Activated CD8-positive, alpha-beta memory T cell treated with anti-CD3 and anti-CD28 coated beads for 4 hours (primary cell): ENCODE measurements at places on chromosomes 16 and 17.

DNA sequence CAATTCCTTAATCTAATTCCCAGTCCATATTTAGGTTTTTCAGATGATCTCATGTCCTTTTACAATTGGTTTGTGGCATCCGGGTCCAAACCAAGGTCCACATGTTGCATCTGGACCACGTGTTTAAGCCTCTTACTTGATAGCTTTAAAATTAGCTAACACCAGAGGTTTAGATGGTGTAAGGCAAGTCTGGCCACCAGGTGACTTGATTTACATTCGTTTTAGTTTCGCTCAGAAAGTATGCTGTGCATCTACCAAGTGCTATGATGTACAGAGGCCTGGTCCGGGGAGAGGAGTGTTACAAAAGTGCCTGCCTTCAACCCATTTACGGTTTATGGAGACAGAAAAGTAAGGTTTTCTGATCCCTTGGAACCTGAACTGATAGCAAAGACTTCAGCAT lies 878 bp upstream of the DNAJA2 start:
- no peak for DNase-seq

GRCh38 chr17:33240362-33240761 lies 52.7 kb downstream of the ASIC2 start:
- DNase-seq, result no peak

- no peak for DNase-seq
These were observed 68.1 kb upstream of the IRX5 start for GRCh38 chr16:54862529-54862928.

DNA sequence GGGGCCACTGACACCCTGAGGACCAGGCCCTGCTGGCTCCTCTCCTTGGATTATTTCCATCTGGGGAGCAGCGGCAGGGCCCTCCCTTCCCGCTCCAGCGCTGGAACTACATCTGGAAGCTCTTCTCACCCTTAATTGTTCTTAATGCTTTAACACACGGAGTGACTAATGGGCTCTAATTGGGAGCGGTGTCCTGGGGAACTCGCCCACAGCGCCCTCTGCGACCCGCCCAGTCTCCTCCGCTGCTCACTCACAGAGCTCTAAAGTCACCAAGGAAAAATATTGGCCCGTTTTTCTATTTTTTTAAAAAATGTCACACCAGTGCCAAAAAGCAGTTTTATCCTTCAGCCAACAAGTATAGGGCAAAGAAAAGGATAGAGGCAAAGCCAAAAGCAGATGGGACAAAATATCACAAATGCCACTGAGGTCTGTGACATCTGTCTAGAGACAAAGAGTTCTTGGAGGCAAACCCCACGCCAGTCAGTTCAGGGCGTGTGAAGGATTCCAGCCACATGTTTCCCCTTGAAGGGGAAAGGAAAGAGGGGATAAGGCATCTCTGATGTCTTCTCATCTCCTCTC lies 134.7 kb downstream of the RBFOX3 start:
- DNase-seq, result no peak

- no peak for DNase-seq
These were observed 250.1 kb downstream of the SEC14L1 start for GRCh38 chr17:77390870-77391269.

GRCh38 chr17:40779181-40779909 lies 3.0 kb downstream of the KRT27 start:
- DNase-seq, result no peak

DNA sequence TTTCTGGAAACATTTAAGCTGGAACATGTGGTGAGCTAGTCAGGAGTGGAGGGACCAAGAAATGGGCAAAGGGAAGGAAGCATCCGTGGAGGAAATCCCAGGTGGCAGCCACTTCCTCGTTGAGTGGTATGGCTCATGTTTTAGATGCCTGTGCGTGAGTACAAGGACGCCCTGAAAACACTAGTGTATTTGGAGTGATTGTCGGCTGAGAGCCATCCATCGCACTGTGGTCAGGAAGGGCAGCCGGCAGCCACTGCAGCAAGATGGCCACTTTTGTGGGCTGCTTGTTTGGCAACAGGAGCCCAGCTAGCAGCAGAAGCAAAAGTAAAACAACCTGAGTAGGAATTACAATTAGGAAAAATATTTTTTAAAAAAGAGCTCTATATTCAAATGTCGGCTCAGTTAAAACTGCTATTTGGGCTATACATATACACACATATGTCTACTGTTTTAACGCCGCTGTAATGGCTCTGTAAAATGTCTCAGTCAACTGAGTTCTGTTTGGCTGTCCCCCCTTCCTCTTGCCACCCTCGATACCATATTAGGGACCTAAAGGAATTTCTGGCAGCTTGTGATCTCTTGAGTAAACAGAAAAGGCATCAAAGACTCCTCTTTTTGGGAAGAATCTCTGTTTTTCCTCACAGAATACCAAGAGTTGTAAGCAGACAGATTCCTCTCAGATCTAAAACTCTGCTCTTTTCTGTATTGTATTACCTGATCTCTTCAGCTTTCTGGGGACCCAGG lies 39.2 kb downstream of the BRD7 start:
- no peak for DNase-seq

GRCh38 chr17:68398691-68399637 lies 58.3 kb downstream of the WIPI1 start:
- DNase-seq, result no peak

GRCh38 chr17:17351901-17352781 lies 49.0 kb downstream of the NT5M start:
- DNase-seq, result no peak

DNA sequence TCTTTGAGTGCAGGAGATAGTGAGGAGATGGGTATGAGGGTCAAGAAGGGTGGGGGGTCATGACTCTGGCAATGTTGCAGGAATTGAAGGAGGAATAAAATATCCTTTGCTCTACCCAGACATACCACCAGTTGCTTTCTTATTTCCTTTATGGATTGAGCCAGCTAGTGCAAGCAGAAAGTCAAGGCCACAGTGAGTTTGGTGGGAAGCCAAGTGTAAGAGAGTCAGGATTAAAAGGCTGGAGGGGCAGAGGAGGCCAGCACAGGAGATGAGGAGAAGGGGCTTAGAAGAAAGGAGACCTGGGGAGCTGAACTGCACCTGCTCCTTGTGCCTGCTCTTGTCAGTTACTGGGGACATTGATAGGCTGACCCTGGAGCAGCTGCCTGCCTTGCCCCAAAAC lies 16.1 kb downstream of the PIRT start:
- no peak for DNase-seq

DNA sequence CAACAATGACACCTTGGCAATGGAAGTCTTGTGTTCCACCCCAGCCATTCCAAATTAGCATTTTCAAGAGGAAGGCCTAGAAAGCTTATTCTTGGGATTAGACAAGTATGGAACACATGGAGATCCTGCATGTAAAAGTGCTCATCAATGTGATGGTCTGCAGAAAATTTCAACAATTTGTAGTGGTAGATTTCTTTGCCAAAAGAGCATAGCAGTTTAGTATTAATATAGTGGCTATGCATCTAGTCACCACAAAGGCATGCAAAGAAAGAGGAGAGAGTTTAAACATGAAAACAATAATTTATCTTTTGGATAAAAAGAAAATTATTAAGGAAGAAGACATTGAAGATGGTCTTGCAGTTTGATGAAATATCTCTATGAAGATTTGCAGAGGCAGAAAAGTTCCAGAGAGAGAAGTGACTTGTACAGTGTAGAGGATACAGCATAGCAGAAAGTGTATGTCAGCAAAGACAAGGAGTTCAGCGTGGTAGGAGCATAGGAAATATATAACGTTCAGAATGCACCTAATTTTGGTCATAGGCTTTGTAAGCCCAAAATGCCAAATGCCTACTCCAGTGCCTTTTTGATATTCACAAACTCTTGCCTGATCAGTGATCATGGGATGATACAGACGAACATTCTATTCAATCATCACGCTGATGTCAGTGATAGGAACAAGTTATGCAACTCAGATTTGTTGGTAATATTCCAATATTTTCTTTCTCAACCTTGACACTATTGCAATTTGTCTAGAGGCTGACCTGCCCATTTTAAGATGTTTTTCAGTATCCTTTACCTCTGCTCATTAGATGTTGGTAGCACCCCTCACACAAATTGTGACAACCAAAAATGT lies 727.9 kb upstream of the SOX9 start:
- no peak for DNase-seq

- no peak for DNase-seq
These were observed 252.5 kb downstream of the SEC14L1 start for GRCh38 chr17:77393274-77393600.

DNA sequence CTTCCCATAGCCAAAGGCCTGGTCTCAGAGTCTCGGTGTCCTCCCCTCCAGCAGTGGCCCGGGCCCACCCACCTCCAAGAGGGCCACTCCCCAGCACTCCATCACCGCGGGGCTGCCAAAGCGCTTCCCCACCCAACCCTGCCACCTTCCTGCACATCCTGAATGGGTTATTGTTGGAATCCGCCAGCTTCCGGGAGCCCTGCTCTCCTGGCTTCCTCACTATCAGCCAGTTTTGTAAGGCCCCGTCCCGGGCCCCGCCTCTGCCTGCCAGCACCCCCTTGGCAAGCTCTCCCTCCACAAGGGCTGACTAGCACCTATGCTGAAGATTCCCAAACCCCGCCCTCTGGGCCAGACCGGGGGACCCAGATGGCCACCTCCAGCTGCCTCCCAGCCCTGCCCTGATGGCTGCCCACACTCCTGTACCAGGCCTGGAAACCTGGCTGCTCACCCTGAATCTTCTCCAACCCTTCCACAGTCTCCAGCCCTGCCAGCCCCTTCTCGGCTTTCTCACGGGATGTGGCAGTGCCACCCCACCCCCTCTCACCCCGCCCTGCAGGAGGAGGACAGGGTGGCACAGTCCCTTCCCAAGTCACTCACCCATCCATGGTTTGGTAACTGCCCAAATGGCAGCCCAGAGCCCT lies 14.4 kb downstream of the MYBBP1A start:
- DNase-seq, result no peak

DNA sequence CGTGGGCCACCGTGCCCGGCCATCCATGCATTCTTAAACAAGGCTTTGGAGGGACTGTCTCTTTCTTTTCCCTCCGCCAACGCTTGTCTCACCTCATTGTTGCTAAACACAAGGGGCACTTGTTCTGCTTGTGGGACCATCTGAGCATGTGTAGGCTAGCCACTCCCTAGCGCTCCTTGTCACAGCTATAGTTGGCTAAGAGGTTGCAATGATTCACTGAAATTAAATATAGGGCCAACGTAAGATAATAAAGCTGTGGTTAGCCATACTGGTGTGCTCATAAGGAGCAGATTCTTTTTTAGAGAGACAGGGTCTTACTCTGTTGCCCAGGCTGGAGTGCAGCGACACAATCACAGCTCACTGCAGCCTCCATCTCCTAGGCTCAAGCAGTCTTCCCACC lies 41.2 kb downstream of the KIAA0513 start:
- DNase-seq, result no peak

DNA sequence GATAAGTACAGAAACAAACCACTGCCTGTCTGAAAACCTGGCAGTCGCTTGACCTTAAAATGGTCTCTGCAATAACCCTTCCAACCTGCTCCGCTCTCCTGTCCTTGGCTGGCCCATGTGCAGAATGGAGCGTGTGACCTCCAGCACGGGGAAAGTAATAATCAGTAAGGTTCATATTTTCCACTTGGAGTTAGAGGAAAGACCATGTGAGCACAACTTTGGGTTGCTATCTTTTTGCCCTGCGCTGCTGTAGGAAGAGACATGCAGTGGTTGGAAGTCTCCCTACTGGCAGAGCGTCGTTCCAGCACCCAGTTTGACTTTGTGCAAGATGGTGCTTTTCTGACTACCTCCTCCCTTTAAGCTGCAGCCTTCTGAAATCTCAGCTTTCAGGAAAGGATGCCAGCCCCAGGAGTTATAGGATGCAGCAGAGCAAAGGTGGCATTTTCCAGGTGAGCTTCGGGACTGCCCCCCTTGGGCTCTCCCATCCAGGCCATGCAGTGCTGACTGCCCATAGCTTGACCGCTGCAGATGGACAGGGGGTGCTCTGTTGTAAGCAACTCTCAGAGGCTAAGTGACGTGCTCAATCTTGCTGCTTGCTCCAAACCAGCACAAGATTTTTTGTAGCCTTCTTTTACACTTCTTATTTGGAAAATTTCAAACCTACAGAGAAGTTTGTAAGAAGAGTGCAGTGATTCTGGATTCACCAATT lies 110.7 kb upstream of the NOL11 start:
- DNase-seq, result no peak

- DNase-seq, result no peak
These were observed 870 bp upstream of the ITGA3 start for GRCh38 chr17:50055055-50055425.

DNA sequence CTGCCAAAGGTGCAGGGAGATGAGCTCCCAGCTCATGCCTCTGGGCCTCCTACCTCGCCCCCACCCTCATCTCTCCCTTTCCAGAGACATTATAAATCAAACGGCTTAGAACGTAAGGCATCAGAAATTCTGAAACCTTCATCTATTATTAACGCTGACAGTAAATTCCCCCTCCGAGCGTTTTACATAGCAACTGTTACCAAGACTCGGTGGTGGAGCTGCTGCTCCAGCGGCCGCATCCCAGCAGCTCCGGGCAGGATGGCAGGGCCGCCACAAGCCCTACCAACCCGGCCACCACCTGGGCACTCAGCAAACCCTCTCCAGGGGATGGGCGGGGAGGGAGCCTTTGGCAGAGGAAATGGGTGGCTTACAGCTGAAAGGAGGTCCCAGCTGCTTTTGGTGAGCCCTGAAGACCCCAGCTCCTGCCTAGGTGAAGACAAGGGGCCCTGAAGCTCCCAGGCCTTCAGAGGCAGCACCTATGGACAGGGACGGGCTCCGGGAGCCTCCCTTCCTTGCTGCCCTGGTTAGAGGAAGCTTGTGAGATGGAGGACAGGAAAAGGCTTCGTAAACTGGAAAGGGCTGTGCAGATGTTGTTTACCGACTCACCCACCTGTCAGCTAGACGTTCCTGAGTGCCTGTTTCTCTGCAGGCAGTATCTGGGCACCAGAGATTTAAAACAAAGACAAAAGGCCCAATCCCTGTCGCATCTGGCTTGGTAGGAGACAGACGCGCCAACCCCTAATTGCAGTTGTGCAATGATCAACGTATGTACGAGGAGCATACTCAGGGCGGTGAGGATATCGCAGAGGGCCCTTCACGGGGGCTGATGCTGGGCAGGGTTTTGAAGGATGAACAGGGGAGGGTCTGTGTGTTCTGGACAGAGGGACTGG lies 76.9 kb downstream of the RAI1 start:
- DNase-seq, result no peak

GRCh38 chr16:24969071-24969470 lies 46.1 kb downstream of the ARHGAP17 start:
- no peak for DNase-seq

GRCh38 chr16:73152386-73153125 lies 104.6 kb upstream of the ZFHX3 start:
- no peak for DNase-seq

DNA sequence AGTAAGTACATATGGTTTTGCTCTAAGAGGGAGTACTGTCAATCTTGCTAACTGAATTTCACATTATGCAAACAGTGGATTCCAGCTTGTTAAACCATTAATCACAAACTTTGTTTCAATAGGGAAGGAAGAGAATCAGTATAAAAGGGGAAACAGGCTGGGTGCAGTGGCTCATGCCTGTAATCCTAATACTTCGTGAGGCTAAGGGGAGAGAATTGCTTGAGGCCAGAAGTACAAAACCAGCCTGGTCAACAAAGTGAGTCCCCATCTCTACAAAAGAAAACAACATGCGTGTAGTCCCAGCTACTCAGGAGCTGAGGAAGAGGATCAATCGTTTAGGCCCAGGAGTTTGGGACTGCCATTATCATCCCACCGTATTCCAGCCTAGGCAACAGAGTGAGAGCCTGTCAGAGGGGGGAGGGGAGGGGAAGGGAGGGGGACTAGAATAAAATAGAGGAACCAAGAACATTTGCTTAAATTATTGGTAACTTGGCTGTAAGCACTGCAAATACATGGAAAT lies 65.7 kb downstream of the FBXL20 start:
- no peak for DNase-seq
